Kidney glomerular epithelial cell (primary cell): ENCODE measurements at places on chromosomes 11 and 22.

DNA sequence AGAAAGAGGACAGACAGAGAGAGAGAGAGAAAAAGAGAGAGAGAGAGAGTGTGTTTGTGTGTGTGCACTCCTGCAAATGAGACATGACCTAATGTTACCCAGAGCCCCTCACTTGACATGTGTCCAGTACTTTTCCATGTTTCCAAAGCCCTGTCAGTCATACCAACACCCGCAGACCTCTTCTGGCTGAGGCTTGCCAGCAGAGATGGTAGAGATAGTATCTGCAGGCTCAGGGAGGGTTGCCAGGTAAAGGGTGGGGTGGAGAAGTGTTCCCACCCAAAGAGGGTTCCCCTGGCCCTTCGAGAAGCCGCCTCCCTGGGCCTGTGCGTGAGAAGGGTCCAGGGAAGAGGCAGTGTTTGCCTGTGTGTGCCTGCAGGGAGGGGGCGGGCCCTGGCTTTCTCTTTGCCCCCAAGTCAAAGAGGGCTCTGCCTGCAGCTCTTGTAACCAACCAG, 40.7 kb downstream of the POU2F3 start:
- no peak for DNase-seq

DNA sequence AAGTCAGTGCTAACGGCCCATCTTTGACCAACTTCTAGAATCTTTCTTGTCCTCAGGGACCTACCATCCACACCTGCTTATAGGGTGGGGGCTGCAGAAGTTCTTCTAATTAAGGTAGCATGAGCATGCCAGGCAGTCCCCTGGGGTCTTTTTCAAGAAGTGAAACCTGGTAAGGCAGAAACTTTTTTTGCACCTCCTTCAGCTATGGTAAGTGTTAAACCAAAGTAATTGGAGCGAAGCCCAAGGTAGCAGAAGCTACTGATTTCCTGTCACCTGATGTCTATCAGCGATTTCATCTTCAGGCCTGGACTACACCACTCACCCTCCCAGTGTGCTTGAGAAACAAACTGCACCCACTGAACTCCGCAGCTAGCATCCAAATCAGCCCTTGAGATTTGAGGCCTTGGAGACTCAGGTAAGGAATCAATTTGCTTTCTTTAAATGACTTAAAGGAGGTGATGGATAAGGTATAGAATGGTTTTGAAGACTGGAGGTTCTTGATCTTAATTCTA, at the start of gene MS4A1:
Gene MS4A1, plus strand, starts transcription at position 317 of the 512 bp plus-strand sequence. CDS start 6,528 bp downstream, outside the sequence.
- no peak for DNase-seq

GRCh38 chr11:57487920-57488659, 27.4 kb downstream of the SLC43A1 start:
- DNase-seq = no peak

DNA sequence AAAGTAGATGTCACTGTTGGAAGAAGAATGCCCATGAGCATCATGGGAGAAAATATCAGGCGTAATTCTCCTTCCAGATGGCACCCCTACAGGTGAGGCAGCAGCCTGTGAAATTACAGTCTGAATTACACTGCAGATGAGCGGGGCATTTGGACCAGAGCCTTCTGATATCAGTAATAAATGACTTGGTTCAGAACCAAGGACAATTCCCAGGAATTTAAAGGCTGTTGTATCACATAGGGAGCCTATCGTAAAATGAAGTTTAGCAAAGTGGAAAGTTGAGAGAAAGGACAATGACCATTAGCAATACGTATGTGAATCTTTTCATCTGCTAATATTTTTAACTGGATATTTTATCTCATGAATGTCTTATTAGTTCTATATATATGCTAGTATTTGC, 61.3 kb downstream of the PRMT3 start:
- DNase-seq = no peak

DNA sequence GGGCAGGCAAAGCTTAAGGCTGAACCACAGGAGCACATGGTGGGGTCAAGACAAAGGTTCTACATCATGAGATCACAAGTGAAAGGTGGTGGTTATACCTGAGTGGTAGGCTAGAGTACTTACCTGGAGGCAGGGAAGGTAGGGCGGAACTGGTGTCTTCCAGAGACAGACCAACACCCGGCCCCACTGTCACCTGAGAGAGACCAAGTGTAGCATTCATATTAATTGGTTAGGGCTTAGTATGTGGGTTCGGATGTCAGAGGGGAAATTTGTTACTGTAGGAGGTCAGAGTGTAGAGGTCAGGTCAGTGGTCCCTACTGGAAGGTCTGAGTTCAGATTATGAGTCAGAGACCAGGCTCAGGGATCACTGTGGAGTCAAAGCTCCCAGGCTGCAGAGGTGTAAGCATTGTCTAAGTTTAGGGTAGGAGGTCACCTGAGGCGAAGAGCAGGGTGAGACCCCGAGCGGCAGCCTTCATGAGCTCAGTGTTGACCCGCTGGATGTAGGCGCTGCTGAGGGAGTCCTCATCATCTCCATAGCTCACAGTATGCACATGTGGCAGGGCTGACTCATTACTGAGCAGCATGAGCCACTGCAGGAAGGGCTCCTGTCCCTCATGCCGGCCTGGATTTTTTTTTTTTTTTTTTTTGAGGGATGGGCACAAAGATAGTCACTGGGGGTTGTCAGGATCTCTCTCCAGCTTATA, 3.2 kb downstream of the TPP1 start:
- no peak for DNase-seq

- no peak for DNase-seq
These were observed 236.6 kb upstream of the ANO3 start for GRCh38 chr11:26095340-26095739.

DNA sequence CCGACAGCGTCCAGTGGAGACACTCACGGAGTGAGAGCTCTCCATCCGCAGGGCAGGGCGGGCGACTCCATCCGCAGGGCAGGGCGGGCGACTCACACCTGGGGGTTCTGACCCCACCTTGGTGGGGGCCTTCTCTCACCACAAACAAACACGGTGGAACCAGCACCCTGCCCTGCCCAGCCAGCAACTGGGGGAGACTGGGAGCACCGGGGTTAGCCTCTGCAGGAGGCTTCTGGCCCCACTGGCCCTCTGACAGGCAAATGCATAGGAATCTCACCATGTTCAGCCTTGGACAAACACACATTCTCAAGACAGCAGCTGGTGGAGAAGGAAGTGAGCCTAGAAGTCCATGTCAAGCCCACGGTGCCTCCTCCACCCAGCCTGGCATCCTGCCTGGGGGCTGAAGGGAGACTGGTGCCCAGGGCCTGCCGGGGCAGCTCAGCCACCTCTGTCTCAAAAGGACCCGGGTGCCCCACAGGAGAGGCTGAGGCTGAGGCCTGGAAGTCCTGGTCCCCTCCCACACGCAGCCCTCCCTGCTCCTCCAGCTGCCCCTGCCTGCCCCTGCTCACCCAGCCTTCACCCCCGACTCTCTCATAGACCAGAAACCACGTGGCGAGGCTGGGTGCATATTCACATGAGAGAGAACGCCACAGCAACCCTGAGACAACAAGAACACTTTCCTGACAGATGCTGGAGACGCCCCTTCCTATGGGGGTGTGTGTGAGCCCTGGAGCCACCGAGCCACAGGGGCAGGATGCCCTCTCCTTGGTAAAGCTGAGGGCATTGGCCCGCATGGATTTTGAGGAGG, 98.4 kb upstream of the B3GAT1 start:
- no peak for DNase-seq

GRCh38 chr22:49208768-49209252, 618.9 kb downstream of the BRD1 start:
- DNase-seq = no peak

- no peak for DNase-seq
These were observed 36.5 kb downstream of the OSBPL5 start for GRCh38 chr11:3128356-3129180.

GRCh38 chr22:45544588-45545170, 42.0 kb downstream of the FBLN1 start:
- DNase-seq = no peak

- no peak for DNase-seq
These were observed 7.1 kb downstream of the CD44 start for GRCh38 chr11:35146074-35146521.

- no peak for DNase-seq
These were observed 32.4 kb upstream of the CD44 start for GRCh38 chr11:35106595-35106994.
